ENCODE measurements at places on chromosomes 1 and 21. TPM values are rescaled to one million over a fixed set of nuclear protein-coding genes. Genes with fewer than 3 reads are reported as not detected.

PLPPR4 gene
- 1.8 TPM for total RNA-seq

FCRL6 gene
- not detected for total RNA-seq

FNDC10 gene
- 9.8 TPM for total RNA-seq

OR2L5 gene
- total RNA-seq: not detected

TTLL7 gene
- total RNA-seq: 3.0 TPM

AKIRIN1 gene
- 69.7 TPM for total RNA-seq

OR2L13 gene
- total RNA-seq: not detected

COL24A1 gene
- total RNA-seq: 0.25 TPM

SORT1 gene
- 11.8 TPM for total RNA-seq

FOXO6 gene
- not detected for total RNA-seq

PDPN gene
- 0.25 TPM for total RNA-seq

GJA9 gene
- not detected for total RNA-seq
